ENCODE measurements at places on chromosomes 1 and 21.

DNA sequence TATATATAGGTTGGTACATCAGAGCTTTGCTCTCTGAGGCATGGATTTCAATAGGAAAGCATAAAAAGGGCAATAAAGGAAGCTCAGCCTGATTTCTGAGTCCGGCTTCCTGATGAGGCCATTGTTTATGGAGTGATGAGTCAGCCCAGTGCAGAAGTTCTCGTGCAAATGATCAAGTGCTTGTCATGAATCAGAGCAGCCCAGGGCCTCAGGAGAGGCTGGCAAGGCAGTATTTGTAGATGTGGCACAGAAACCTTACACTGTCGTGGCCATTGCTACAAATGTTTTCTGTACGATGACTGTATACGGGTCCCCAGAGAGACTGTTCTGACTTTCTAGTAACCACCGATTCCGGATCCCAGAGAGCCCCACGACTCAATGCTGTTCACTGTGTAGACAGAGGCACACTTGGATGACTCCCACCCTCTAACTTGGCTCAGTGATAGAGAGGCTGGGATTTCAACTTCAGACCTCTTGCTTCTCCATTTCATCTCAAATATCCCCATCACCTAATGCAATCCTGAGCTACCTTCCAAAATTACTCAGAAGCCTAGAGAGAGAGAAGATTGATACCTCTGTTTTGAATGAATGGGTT, 26.8 kb downstream of the UMODL1 start:
- DNase-seq: peak; percentile 96

DNA sequence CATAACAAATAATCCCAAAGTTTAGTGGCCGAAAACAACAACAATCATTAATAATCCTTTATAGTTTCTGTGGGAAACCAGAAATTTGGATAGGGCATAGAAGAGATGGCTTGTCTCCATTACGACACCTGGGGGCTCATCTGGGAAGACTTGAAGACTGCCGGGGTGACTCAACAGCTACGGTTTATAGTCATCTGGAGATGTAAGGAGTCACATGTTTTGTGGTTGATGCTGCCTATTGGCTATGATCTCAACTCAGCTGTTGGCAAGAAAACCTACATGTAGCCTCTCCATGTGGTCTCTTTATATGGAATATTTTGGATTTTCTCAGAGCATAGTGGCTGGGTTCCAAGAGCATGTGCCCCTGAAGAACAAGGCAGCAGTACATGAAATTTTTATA, 29.3 kb upstream of the TSPAN2 start:
- peak; percentile 74 for DNase-seq

DNA sequence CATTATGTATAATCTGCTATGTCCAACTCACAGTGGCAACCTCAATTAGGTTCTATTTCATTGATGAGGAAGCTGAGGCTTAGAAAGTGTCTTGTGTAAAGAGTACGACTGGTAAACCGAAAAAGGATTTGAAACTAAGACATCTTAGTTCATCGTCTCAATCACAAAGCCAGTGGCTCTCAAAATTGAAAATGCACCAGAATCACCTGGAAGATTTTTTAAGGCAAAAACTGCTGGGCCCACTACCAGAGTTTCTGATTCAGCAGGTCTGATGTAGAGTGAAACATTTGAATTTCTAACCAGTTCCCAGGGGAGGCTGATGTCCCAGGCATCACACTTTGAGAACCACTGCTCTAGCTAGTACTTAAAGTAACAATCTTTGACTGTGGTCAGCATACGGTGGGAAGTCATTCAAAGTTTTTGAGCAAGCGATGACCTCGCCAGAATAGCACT, 5.2 kb upstream of the LRRC53 start:
- no peak for DNase-seq

- no peak for DNase-seq
Measured at GRCh38 chr1:160499631-160500030, 23.4 kb downstream of the SLAMF6 start.

- DNase-seq: no peak
Measured at GRCh38 chr1:30226648-30227047, 496.7 kb downstream of the MATN1 start.
